ENCODE measurements at places on chromosomes 6 and 20. TPM values are rescaled to one million over a fixed set of nuclear protein-coding genes. Genes with fewer than 3 reads are reported as not detected.

AK9 gene
- 3.1 TPM for total RNA-seq

LRP11 gene
- total RNA-seq, result 3.6 TPM

CD93 gene
- total RNA-seq, result 1.9 TPM

TSHZ2 gene
- total RNA-seq, result 23.0 TPM

ASXL1 gene
- total RNA-seq, result 145 TPM

HLA-DQA2 gene
- total RNA-seq, result 1.0 TPM

SRMS gene
- not detected for total RNA-seq

RPN2 gene
- 217 TPM for total RNA-seq

BMP6 gene
- total RNA-seq, result 1.1 TPM

WFDC10B gene
- total RNA-seq, result not detected

SNAP25 gene
- 14.2 TPM for total RNA-seq

PDE7B gene
- total RNA-seq, result 27.6 TPM

GPX5 gene
- not detected for total RNA-seq

SLC22A23 gene
- not detected for total RNA-seq

SLC22A7 gene
- not detected for total RNA-seq

PCIF1 gene
- 28.6 TPM for total RNA-seq

BACH2 gene
- total RNA-seq, result 89.7 TPM

PPP1R3G gene
- 0.16 TPM for total RNA-seq

MATN4 gene
- 0.64 TPM for total RNA-seq

HCRTR2 gene
- not detected for total RNA-seq

STX11 gene
- total RNA-seq, result 19.7 TPM

HEY2 gene
- not detected for total RNA-seq

SMPD2 gene
- total RNA-seq, result 17.5 TPM

SLC17A3 gene
- total RNA-seq, result 1.6 TPM

CST1 gene
- not detected for total RNA-seq

CGA gene
- 0.59 TPM for total RNA-seq
